ENCODE measurements at places on chromosomes 16 and 17. TPM values are rescaled to one million over a fixed set of nuclear protein-coding genes. Genes with fewer than 3 reads are reported as not detected.

PLD6 gene
- 2.1 TPM for total RNA-seq

GPR139 gene
- not detected for total RNA-seq

DNASE1L2 gene
- total RNA-seq, result 0.36 TPM

HSD17B2 gene
- 0.27 TPM for total RNA-seq

CIAO2B gene
- total RNA-seq, result 87.5 TPM

KRT32 gene
- total RNA-seq, result not detected

SULT1A3 gene
- 4.4 TPM for total RNA-seq

KRT31 gene
- not detected for total RNA-seq

PLA2G10 gene
- total RNA-seq, result not detected

CCL3 gene
- not detected for total RNA-seq

KDM8 gene
- total RNA-seq, result 3.2 TPM

CACNG4 gene
- total RNA-seq, result not detected

TBL3 gene
- 48.4 TPM for total RNA-seq

CDK3 gene
- 0.40 TPM for total RNA-seq

GDPD3 gene
- total RNA-seq, result 1.7 TPM

TSNAXIP1 gene
- total RNA-seq, result 0.14 TPM

SDK2 gene
- not detected for total RNA-seq

RHBDL1 gene
- 0.27 TPM for total RNA-seq

RNF213 gene
- total RNA-seq, result 136 TPM

CD300E gene
- total RNA-seq, result not detected

CENPX gene
- 46.4 TPM for total RNA-seq

KCNJ12 gene
- total RNA-seq, result 1.3 TPM

STX1B gene
- 0.27 TPM for total RNA-seq

SLC6A2 gene
- not detected for total RNA-seq

OTOP3 gene
- not detected for total RNA-seq

PHKB gene
- total RNA-seq, result 90.3 TPM

BAHCC1 gene
- total RNA-seq, result 10.3 TPM

HLF gene
- total RNA-seq, result under 0.01 TPM

MARVELD3 gene
- 0.13 TPM for total RNA-seq

IL34 gene
- 0.14 TPM for total RNA-seq

Measured in thoracic aorta endothelial cell (primary cell).